Amniotic epithelial cell (primary cell): ENCODE measurements at places on chromosomes 11 and 22.

DNA sequence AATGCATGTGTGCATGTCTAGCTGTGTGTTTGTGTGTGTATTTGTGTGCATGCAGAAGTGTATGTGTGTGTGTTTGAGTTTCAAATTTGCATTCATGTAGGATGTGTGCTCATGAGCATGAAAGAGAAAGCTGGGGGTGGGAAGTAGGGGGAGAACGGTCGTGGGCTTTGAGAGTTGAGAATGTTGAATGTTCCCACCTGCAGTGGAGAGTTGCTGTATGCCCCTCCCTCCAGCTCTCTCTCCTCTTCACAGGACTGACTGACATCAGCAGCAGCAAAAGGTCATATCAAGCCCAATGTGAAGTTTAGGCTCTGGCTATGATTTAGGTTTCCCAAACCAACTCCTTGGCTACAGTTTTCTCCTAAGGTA is 63.8 kb upstream of the RRAS2 start:
- DNase-seq: no peak

- DNase-seq: peak; percentile 48
These were observed 227.8 kb downstream of the ETS1 start for GRCh38 chr11:128359515-128359914.

GRCh38 chr11:97140885-97141494 is 751.2 kb downstream of the JRKL start:
- DNase-seq: peak; percentile 42

- DNase-seq: no peak
These were observed 37.2 kb downstream of the GAS2 start for GRCh38 chr11:22703591-22703990.

DNA sequence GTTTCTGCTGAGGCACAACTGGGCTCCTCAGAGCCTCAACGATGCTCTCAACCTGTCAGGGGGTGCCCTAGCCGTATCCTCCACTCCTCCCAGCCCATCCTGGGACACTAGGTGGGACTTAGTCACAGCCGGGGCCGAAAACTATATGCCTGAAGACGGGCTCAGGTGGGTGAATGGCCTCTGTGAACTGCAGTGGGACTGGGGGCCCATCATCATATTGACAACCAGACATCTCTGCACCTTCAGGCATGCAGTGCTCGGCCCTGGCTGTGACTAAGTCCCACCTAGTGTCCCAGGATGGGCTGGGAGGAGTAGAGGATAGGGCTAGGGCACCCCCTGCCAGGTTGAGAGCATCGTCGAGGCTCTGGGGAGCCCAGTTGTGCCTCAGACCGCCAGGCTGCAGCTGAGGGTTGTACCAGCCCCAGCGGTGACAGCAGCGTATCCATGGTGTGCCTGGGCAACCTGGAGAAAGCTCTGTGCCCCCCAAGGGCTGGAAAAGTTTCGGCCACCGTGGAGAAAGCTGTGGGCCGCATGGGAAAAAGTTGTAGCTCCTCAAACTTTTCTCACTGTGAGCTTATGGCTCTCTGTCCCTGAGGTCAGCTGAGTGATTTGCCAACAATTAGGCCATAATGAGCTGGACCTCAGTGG is 88.9 kb downstream of the RRM1 start:
- no peak for DNase-seq

- DNase-seq: no peak
These were observed 9.5 kb downstream of the OR5P2 start for GRCh38 chr11:7787239-7787638.

DNA sequence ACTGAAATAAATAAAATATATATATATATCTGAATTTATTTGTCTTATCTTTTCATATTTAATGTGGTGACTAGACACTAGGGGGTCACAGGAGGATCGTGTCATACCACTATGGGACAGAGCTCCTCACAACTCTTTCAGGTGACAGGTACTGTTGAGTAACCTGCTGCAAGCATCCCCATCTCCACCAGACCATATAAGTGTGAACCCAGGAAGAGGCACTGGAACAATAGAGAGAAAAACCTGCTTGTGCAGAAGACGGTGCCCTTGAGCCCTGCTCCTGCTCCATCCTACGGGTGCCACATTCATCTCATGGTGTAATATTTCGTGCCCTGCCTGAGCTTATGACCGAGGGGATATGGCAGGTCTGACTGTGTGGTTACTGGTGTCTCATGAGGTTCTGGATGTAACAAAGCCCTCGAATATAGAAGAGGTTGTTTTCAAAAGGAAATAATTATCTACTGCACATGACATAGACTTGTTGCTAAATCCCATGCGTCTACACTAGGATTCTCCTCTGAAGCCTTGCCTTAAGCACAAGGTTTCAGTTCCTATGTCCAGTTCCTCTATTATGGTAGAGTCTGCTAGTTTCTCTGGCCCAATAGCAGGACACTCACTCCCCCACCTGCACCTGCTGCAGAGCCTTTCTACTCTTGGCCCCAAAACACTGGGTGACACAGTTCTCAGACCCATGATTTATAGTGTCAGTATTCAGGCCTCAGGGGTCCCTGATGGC is 70.4 kb downstream of the GGTLC2 start:
- no peak for DNase-seq

- DNase-seq: no peak
These were observed 451.3 kb upstream of the B3GAT1 start for GRCh38 chr11:134863294-134863693.

- DNase-seq: no peak
These were observed 132.1 kb upstream of the TTC12 start for GRCh38 chr11:113182288-113182687.

DNA sequence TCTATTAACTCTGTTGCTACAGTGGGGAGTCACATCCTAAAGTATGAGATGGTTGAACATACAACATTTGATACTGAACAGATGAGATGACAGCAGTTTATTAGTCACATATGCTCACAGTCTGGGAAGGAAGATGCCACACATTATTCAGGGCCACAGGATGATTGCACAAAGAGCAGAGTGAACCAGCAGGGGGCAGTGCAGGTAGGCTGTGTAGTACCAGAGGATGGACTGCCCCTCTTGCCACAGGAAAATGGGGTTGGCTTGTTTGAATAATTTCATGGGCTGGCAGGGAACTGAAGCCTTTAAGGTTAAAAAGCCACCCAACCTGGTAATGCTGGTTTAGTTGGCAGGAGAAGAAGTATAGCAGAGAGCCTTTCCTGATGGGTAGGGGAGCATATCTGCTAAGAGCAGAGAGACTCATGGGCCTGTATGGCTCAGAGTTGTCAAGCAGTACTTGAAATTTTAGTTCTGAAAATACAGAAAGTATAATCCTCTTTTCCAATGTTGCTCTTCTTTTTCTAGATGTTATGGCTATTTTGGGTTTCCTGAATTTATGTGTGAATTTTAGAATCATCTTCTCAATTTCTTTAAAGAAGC is 180.4 kb upstream of the B3GAT1 start:
- DNase-seq: no peak

DNA sequence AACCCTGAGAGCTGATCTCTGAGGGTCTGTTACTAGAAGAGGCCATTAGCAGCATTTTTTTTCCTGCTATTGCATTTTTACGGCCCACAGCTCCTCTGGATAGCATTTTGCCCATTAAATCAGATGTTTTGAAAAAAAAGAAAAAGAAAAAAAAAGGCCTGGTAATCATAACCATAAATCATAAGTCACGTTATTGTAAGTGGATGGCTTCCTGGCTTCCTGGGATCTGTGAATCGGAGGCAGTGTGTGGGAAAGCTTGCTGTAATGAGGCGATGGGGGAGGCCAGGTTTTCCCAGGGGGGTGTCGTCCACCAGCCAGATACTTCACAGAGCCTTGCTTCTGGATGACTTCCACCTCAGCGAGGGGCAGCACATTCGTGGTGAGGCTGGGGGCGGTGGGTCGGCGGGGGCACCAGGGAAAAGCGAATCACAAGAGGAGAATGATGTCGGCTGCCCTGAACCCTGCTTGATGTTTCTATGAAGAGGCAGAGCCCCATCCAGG is 106.5 kb upstream of the SYT13 start:
- peak; percentile 7 for DNase-seq

DNA sequence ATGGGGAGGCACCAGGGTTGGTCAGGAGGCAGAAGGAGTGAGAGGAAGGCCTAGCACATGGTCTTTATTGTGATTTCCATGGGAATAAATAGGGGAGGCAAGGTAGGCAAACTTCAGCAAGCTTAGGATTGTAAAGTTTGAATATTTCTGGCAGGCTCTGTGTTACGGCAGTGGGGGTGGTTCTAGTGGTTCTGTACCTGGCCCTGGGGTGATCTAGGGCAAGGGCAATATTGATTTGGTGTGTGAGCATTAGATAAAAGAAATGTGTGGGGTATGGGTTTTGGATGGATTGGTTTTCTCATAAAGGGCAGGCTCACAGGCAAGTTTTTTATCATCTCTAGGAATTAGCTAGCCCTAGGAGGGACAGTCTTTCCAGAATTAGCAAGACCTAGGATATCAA is 584.0 kb downstream of the OPCML start:
- DNase-seq: no peak

DNA sequence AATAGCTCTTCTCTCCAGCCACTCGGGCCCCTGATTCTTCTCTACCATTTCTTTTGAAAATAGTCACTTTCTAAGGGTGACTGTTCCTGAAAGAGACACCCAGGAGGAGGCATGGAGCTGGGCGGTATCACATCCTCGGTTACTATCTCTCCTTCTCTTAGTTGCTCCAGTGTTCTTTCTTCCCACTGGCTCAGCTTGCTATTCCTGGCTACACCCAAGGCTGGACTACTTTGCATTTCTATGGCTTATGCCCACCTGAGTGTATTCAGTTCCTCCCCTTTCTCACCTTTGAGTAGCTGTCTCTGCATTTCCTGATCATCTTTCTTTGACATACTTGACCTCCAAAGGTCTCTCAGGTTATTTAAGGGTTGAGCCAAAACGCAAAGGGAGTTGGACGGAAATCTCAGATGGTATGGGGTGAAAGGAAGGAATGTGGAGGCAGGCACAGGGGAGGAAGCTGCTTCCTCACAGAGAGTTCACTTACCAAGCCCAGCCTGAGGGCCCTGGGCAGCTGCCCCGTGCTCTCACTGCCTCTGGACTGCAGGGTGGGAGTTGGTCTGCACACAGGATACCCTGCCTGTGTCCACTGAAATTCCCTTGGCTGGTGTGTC is 155.7 kb downstream of the SNX19 start:
- no peak for DNase-seq

DNA sequence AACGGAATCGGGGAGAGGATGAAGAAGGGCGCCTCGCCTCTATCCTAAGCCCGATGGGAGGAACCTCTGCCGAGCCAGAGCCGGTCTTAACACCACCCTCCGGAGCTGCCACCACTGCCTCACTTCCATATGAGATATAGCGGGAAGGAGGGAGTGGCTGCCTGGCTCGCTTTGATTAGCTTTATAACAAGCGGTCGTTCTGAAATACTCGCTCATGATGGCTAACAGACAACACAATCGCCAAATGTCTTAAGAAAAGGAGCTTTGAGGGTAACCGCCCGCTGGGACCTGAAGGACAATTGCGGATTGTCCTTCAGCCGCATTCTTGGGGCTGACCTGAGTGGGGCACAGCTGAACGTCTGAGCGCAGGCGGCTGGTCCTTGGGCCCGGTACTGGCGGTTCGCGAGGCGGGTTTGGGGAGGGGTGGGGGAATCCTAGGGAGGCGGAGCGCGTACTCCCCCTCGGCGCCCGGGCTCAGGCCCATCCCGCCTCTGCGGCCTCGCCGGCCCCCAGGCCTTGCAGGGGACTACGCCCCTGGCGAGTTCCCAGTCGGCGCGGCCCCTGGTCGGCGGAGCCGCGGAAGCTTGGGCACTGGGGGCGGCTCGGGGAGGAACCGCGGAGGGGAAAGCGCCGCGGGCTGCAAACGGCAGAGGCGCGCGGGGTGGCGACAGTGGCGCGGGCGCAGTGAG is at the start of gene PLAAT5:
Gene PLAAT5, minus strand, starts transcription at position 617 of the 689 bp plus-strand sequence. Its CDS starts 133 bp downstream, at position 484.
- DNase-seq: peak; percentile 53

DNA sequence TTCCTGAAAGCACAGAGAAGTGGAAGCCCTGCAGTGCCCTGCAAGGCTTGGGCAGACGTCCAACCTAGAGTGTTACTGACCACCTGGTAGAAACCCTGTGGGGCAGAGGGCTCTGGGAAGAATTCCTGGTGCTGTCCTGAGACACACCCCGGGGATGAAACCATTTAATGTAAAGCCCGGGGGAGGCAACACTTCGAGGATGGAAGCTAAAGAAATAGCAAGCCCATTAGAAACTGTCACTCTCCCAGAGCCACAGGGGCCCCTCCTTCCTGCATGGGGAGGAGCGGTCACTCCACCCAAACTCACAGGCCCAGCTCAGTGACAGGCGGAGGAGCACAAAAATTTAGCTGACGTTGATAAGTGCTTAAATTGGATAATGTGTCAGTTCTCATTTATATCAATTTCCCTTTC is 57.6 kb downstream of the NRXN2 start:
- DNase-seq: no peak

DNA sequence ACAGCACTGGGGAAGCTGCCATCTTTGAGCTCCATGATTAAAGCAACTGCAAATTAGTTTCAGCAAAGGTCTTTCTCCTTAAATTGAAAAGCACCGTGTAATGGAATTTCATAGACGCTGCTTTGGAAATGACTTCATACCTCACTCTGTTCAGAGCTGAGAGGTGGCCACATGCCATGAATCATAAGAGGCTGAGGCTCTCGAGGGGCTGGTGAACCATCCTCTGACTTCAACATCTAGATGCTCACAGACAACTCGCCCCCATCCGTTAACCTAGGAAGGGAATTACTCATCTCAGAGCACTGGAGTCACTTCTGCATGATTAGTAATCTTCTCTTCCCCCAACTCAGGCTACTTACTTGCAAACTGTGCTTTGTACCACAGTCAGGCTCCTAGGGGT is 122.3 kb downstream of the RCN1 start:
- DNase-seq: peak; percentile 88

DNA sequence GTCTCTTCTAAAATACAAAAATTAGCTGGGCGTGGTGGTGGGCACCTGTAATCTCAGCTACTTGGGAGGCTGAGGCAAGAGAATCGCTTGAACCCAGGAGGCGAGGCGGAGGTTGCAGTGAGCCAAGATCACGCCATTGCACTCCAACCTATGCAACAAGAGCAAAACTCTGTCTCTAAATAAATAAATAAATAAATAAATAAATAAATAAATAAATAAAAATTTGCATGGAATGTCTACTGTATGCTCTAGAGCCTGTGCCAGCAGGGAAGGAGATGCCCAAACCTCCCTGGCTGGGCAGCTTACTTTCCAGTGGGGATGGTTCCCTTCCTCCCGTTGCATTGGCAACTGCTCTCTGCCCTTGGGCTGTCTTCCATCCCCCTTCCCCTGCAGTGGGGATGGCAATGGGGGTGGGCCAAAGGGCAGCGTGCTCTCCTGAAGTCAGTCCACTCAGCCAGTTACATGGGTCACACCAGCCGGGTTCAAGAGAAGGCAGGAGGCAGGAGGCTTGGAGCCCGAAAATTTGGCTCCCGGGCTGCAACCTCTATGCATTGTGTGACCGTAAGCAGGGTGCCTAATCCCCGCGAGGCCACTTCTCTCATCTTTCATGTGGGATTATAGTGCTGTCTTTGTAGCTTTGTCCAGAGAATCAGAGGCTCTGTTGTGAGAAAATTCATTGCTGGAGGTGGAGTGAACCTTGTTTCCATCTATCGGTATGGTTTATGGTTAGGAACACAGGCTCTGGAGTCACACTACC is 1.4 kb upstream of the LRRC10B start:
- DNase-seq: no peak

DNA sequence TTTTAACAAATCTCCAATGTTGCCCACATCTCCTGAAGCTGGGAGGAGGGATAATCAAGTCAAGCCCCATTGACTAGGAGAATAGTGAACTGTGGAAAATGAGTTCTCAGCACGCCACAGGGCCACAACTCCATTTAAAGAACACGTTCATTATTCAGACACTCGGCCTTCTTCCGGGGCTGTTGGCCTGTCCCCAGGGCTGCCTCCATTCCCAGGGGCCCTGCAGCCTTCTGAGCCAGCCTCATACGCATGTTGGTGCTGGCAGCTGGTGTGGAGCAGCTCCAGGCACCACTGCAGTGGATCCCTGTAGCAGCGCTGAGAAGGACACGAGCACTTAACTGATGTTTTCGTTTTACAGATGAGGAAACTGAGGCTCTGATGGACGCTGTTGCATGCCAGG is 87.5 kb upstream of the RCN1 start:
- no peak for DNase-seq
